AG20443 (cell line): ENCODE measurements at places on chromosomes 3 and 15.
A peak's percentile ranks its signal among the peaks of the same experiment; 100 is the strongest.

DNA sequence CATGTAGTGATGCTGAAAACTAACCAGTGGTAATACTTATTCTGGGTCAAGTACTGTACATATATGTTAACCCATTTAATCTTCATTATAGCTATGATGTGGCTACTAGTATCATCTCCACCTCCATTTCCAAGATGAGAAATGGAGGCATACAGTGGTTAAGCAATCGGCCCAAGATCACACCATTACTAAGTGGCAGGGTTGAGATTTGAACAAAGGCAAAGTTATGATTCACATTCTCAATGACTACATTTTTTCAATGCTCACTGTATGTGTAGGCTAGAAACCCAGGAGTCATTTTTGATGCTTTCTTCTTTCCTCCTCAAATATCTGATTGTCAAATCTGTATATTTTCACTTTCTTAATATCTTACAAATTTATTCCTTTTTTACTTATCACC lies 30.2 kb downstream of the ABI3BP start:
- DNase-seq = no peak

- no peak for DNase-seq
Observed at GRCh38 chr3:195236801-195237570, 34.0 kb downstream of the XXYLT1 start.

- DNase-seq = peak; percentile 80
Observed at GRCh38 chr15:68511073-68511991, 67.5 kb upstream of the CORO2B start.

- no peak for DNase-seq
Observed at GRCh38 chr15:93570527-93570926, 481.5 kb upstream of the RGMA start.

GRCh38 chr3:148044151-148044550 lies 635.0 kb downstream of the ZIC1 start:
- DNase-seq = no peak

DNA sequence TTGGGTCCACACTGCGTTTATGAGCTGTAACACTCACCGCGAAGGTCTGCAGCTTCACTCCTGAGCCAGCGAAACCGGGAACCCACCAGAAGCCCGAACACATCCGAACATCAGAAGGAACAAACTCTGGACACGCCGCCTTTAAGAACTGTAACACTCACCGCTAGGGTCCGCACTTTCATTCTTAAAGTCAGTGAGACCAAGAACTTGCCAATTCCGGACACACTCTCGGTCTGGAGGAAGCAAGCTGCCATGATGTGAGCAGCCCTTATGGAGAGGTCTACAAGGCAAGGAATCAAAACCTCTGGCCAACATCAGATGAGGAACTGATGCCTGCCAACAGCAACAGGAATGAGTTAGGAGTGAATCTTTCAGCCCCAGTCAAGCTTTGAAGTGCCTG lies 62.9 kb downstream of the SLC28A2 start:
- DNase-seq = peak; percentile 23

- peak; percentile 62 for DNase-seq
Observed at GRCh38 chr3:160003520-160004128, 15.0 kb downstream of the IL12A start.

- DNase-seq = no peak
Observed at GRCh38 chr3:71010726-71011455, 572.6 kb downstream of the FOXP1 start.

DNA sequence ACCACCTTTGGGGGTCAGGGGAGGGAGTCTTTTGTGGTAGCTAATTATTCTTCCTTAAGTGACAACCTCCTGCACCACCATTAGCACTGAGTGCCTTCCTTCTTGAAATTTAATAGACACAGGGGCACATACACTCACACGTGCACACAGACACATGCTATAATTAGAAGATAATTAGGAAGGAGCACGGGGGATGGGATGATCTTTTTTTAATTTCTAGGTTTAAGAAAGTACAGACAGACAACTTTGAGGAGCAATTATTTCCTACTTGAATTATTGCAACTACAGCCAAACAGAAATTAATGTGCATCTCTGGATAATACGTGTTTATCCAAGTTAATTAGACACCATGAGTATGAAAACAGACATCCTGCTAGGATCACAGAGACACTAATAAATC lies 44.8 kb upstream of the GUCA1C start:
- DNase-seq = no peak

GRCh38 chr15:41465822-41466421 lies 27.8 kb upstream of the ITPKA start:
- DNase-seq = peak; percentile 51

- DNase-seq = no peak
Observed at GRCh38 chr3:25728101-25728500, 55.1 kb downstream of the NGLY1 start.

DNA sequence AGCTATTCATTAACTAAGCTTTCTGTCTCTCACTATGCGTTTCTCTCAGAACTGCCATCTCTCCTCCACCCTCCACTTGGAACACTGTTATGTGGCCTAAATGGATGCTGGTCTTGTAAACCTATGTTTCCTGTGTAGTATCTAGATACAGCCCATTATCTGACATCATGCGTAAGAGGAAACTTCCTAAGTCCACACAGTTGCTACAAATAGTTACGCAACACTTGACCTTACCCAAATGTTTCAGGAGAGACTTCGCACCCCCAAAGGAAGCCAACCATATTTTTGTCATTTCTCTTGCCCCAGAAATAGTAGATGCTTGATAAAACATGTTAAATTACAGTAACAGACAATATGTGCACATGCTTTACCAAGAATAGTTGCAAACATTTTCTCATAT lies 87.2 kb upstream of the TPRG1 start:
- DNase-seq = no peak

- DNase-seq = no peak
Observed at GRCh38 chr15:79378394-79379109, 53.6 kb upstream of the MINAR1 start.

DNA sequence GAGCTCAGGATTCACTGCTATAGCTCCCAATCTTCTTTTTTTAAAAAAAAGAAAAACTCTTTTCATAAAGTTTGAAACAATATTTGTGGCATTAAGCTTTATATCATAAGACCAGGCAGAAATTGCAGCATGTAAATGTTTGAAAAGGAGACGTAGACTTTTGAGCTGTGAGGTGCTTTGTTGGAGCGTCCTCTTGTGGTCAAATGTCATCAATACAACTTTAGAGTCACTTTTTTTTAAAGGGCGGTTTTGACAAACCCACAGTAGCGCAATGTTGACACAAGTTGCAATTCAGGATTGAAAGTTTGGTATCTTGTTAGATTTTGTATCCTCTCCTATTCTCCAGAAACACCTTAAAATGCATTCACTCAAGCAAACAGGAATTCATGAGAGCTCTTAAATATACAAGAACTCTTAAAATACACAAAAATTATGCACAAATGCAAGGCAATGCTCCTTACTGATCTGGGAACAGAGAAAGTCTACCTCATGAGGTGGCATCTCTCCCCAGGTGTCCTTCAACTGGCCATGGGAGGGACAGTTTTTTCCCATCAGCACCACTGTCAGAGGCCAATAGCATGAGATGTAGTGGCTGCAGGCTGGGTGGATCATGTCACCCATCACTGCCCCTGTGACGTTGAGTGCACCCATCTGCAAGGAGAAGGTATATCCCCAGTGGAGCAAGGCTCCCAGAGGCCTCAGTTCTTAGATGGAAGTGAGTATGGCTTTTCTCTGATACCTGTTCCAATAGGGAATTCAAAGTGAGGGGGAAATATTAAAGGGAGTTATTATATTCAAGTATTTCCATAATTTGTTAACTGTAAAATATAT lies 70.7 kb downstream of the ANXA2 start:
- peak; percentile 54 for DNase-seq

- no peak for DNase-seq
Observed at GRCh38 chr3:114508976-114509375, 215.1 kb downstream of the TIGIT start.

GRCh38 chr3:71513081-71513480 lies 70.4 kb downstream of the FOXP1 start:
- DNase-seq = no peak

GRCh38 chr3:157135671-157136396 lies 24.1 kb downstream of the CCNL1 start:
- peak; percentile 31 for DNase-seq

GRCh38 chr3:31615071-31615875 lies 82.5 kb downstream of the STT3B start:
- DNase-seq = no peak

- no peak for DNase-seq
Observed at GRCh38 chr3:29481249-29481648, 200.4 kb downstream of the RBMS3 start.

DNA sequence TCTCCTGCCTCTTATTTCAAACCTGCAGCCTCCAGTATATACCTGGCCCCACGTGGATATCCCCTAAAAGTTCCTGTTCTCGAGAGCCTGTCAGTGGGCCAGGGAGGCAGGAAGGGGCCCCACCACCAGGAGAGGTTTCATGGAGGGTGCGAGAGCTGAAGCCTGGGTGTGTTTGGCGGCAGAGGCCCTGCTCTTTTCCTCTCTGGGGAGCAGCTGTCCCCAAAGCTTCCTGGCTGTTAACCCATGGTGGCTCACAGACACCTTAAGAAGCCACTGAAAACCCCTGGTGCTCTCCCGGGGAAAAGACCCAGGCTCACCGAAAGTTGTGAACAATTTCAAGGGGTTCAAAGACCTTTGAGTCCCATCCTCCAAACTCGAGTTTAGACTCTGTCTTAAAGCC lies 1.1 kb downstream of the PRRT3 start:
- no peak for DNase-seq

DNA sequence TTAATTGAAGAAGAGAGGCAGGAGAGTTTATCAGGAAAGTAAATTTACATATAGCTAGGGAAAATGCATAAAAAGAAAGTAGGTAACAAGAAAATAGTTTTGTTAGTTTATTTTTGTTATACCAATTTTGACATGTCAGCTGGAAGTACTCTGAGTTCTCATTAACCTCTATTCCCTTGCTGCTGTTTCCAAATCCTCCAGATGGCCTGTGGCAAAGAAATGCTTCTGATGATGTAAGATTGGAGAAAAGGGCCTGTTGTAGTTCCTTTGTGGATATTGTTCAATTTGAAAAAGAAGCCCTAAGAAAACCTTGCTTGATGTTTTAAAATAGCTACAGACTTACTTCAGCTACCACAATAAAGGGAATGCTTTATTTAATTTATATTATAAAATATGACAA lies 192.9 kb upstream of the SLITRK3 start:
- no peak for DNase-seq

- no peak for DNase-seq
Observed at GRCh38 chr3:69683082-69683806, 56.0 kb upstream of the MITF start.

DNA sequence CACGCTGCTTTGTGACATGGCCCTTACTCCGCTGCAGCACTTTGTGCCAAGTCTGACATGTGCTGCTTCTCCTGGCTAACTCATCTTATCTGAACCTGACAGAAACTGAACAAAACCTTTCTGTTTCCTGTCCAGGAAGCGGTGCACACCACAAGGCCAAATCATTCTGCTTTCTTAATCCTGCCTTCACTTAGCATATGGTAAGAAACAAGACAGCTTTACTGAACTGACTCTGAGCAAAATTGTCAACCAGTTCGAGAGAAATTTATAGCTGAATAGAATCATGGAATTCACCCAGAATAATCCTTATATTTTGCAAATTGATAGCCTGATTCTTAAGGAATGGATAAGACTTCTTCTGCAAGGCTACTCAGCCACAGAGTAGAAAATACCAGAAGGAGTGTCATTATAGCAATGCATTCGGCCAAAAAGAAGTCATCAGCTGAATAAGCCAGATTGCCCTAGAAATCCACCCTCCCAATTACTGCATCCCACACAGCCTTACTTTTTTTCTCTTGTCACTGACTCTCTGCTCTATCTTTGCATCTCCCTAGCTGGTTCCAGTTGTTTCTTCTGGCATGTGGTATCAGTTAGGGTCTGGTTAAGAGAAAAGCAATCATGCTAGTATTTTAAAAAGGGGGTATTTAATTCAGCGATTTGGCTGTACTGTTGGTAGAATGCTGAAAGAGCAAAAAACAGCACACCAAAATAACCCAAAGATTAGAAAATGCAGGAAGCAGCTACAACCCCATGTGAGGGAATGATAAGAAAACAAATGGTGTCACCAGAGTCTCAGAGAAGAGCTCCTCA lies 41.6 kb upstream of the STRIT1 start:
- DNase-seq = no peak

DNA sequence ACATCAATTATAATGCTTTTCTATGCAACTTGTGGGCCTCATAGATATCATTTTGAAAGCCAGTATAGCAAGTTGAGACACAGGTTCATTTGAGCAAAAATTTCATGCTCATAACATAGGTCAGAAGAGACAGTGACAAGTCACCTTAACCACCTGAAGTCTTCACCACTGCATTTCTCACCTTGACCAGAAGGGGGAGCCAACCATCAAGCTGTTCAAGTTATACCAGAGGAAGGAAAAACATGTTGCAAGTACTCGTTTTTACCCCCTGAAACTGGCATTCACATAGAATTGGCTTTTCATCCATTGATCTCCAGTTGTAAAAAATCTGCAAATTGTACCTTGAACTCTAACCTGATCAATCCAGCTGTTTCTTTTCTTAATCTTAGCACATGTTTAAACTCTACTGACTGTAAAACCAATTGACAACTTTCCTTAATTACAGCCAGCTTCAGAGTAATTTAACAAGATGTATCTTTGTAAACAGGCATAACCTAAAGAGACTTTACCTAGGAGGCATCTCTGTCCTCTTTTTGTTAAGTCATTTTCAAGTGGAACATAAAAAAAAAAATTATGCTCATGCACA lies 1.4 kb downstream of the LMOD3 start:
- DNase-seq = peak; percentile 48

DNA sequence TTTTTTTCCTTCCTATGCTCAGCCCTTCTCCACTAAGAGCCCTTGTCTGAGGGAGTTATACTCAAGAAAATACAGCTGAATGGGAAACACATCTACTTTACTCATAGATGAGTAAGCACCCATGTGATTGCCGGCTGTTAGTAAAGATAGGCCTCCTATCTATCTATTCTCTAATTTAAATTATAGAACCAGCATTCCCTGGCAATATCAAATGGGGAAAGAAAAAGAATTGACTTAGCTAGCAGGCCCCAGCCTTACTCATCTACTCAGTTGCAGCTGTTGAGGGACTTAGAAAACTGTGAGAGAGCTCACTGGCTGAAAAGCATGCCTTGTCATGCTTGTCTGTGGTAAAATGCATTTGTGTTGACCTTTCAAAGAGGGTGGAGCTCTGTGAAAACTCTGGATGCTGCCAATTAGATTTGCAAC lies 116.9 kb upstream of the LRRFIP2 start:
- peak; percentile 55 for DNase-seq

- peak; percentile 77 for DNase-seq
Observed at GRCh38 chr3:36714343-36715086, 49.8 kb downstream of the DCLK3 start.

GRCh38 chr3:16768956-16769355 lies 115.8 kb upstream of the PLCL2 start:
- DNase-seq = no peak

- peak; percentile 83 for DNase-seq
Observed at GRCh38 chr3:13080591-13080990, 7.4 kb upstream of the IQSEC1 start.

GRCh38 chr3:37384117-37384516 lies 209.7 kb upstream of the LRRFIP2 start:
- DNase-seq = no peak

GRCh38 chr3:184275381-184275701 lies 481 bp upstream of the ECE2 start:
- DNase-seq = no peak

GRCh38 chr15:84006421-84006820 lies 229.2 kb upstream of the GOLGA6L4 start:
- DNase-seq = no peak
